ENCODE measurements at places on chromosomes 3 and 15. TPM values are rescaled to one million over a fixed set of nuclear protein-coding genes. Genes with fewer than 3 reads are reported as not detected.

KLHL40 gene
- not detected for total RNA-seq

TNFAIP8L3 gene
- 0.76 TPM for total RNA-seq

KNG1 gene
- 0.51 TPM for total RNA-seq

HYAL1 gene
- total RNA-seq, result 3.1 TPM

ZIC4 gene
- total RNA-seq, result not detected

ARL13B gene
- 2.1 TPM for total RNA-seq

GRCh38 chr3:165193366-165194254 is 2.6 kb downstream of the SLITRK3 start:
- no peak overlapping the region for H3K4me3 ChIP-seq
- H3K27me3 ChIP-seq, result no peaks in the 10 kb centered on the region
- no peaks in the 10 kb centered on the region for H3K36me3 ChIP-seq
- DNase-seq, result no peak
- no peaks in the 10 kb centered on the region for H3K4me1 ChIP-seq

DNA sequence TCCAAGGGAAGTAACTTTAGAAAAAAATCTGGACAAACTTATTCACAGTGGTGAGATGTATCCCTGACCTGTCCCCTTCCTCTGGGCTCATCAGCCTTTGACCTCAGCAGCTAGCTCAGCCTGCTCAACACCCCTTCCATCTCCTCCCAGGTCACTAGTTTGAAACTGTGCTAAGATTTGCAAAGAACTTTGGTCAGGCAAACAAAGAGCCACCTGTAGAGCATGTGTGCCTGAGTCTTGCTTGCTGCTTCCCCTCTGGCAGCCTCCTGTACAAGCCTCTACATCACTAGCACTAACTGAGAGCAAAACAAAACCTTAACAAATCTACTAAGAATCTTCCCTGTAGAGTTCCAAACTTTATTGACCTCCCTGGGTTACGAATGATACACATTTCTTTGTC is 43.9 kb downstream of the NR1I2 start:
- H3K4me1 ChIP-seq, result no peaks in the 10 kb centered on the region
- no peaks in the 10 kb centered on the region for H3K36me3 ChIP-seq
- no peak overlapping the region for H3K4me3 ChIP-seq
- no peaks in the 10 kb centered on the region for H3K27me3 ChIP-seq
- H3K27ac ChIP-seq, result no peak overlapping the region
- no peak for DNase-seq

DNA sequence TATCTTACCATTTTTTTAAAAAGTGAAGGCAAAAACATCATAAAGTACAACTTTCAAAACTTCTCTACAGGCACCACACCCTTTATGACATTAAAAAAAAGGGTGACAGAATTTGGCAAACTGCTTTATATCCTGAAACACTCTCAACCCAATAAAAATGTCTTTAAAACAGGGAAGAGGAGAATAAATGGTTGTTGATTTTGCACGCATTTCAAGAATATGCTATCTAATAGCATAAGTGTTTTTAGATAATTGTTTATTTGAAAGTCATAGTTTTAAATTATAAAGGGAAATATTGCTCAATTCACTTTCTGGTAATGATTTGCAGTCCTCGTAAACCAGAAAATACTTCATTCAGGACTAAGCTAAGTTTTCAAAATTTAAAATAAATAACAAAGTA is 1.7 kb upstream of the PCOLCE2 start:
- DNase-seq, result no peak
- H3K36me3 ChIP-seq, result no peaks in the 10 kb centered on the region
- H3K27ac ChIP-seq, result no peak overlapping the region
- no peak overlapping the region for H3K4me3 ChIP-seq
- no peaks in the 10 kb centered on the region for H3K27me3 ChIP-seq

- H3K27ac ChIP-seq, result no peak overlapping the region
- H3K27me3 ChIP-seq, result no peaks in the 10 kb centered on the region
- H3K36me3 ChIP-seq, result no peaks in the 10 kb centered on the region
Observed at GRCh38 chr3:111485086-111485485, 56.9 kb upstream of the CD96 start.

- H3K27me3 ChIP-seq, result no peaks in the 10 kb centered on the region
- no peak for DNase-seq
- no peaks in the 10 kb centered on the region for H3K36me3 ChIP-seq
- no peaks in the 10 kb centered on the region for H3K4me1 ChIP-seq
Observed at GRCh38 chr3:143357700-143358099, 238.1 kb downstream of the CHST2 start.

- no peak overlapping the region for H3K4me3 ChIP-seq
- no peak overlapping the region for H3K27ac ChIP-seq
- H3K27me3 ChIP-seq, result no peaks in the 10 kb centered on the region
- H3K4me1 ChIP-seq, result no peaks in the 10 kb centered on the region
- DNase-seq, result no peak
Observed at GRCh38 chr15:78255421-78256043, 8.8 kb upstream of the DNAJA4 start.

GRCh38 chr15:63405159-63405558 is 23.5 kb upstream of the CA12 start:
- no peaks in the 10 kb centered on the region for H3K36me3 ChIP-seq
- H3K27ac ChIP-seq, result no peak overlapping the region
- H3K4me1 ChIP-seq, result no peaks in the 10 kb centered on the region
- no peaks in the 10 kb centered on the region for H3K27me3 ChIP-seq

- H3K4me3 ChIP-seq, result peak overlapping the region; percentile 26
- no peak overlapping the region for H3K27ac ChIP-seq
- no peak for DNase-seq
- no peaks in the 10 kb centered on the region for H3K4me1 ChIP-seq
- peaks cover 9% of the 10 kb centered on the region for H3K27me3 ChIP-seq
Observed at GRCh38 chr3:27723001-27723445, 900 bp upstream of the EOMES start.

DNA sequence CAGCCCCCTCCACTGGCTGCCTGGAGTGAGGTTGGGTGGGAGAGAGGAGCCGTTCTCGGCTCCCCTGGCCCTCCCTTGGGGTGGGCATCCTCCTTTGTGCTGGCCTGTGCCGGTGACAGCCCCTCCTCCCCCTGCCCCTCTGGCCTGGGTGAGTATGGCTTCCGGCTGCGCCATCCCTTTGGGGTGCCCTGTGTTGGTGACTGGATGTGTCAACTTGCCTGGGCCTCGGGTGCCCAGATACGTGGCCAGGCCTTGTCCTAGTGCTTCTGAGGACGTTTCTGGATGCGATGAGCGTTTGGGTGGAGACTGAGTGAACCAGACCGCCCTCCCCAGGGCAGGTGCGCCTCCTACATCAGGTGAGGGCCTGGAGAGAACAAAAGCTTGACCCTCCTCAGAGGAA is 59.7 kb downstream of the PLXNA1 start:
- DNase-seq, result no peak
- H3K36me3 ChIP-seq, result no peaks in the 10 kb centered on the region
- H3K27me3 ChIP-seq, result no peaks in the 10 kb centered on the region
- no peaks in the 10 kb centered on the region for H3K4me1 ChIP-seq

- H3K27me3 ChIP-seq, result no peaks in the 10 kb centered on the region
- no peaks in the 10 kb centered on the region for H3K4me1 ChIP-seq
- no peak for DNase-seq
- H3K27ac ChIP-seq, result no peak overlapping the region
Observed at GRCh38 chr15:48423896-48424475, 92.8 kb downstream of the DUT start.

DNA sequence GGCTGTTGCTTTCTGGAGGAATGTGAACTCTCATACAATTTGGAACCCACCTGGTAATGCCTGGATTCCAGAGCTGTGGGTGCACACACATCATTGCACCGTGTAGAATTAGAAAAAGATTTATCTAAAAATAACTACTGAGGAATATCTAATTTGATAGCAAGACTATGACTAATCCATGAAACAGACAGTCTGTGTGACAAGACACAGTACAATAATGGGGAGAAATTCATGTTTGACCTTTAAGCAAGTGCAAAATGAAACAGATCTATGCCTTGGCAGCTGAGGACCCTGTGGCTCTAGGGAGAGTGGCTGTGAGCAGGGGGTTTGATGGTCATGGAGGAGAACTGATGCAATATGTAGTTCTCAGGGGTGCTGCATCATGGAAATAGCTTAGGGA is 7.9 kb upstream of the DOCK3 start:
- H3K4me1 ChIP-seq, result no peaks in the 10 kb centered on the region
- no peaks in the 10 kb centered on the region for H3K36me3 ChIP-seq
- H3K27ac ChIP-seq, result no peak overlapping the region
- no peak for DNase-seq
- H3K4me3 ChIP-seq, result no peak overlapping the region

- H3K27me3 ChIP-seq, result no peaks in the 10 kb centered on the region
- no peak overlapping the region for H3K27ac ChIP-seq
- H3K4me1 ChIP-seq, result no peaks in the 10 kb centered on the region
Observed at GRCh38 chr15:66682246-66682645, 19.8 kb upstream of the SMAD6 start.

- no peaks in the 10 kb centered on the region for H3K36me3 ChIP-seq
- H3K27ac ChIP-seq, result no peak overlapping the region
- H3K4me3 ChIP-seq, result no peak overlapping the region
- H3K27me3 ChIP-seq, result no peaks in the 10 kb centered on the region
- no peaks in the 10 kb centered on the region for H3K4me1 ChIP-seq
Observed at GRCh38 chr15:95304947-95305400, 1025.5 kb upstream of the NR2F2 start.

DNA sequence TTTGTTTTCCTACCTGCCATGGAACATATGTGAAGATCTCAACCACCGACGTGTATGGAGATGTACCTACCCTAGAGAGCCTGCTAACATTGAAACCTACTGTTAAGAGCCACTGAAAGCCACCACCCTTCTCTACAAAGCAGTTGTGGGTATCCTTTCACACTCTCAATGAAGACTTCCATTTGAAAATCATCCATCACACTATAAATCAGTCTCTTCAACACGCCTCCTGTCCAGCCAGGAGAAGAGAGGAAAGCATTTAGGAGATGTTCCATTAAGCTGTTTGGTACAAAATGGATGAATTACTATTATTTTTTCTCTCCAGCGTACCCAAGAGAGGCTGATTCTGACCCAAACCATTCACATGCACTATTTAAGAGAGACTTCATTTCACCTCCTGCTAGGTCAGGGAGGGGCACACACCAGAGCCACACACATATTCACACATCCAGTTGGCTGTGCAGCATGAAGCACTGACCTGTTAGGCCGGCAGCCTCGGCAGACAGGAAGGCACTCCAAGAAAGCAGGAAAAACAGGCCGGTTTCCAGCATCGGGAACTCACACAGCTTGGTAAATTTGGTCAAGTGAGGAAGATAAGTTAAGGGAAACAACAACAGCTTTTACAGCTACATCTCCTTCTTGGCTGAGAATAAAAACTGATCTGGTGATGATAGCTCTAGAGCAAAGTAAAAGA is 274.5 kb downstream of the SLC9A9 start:
- no peak for DNase-seq
- no peaks in the 10 kb centered on the region for H3K36me3 ChIP-seq

DNA sequence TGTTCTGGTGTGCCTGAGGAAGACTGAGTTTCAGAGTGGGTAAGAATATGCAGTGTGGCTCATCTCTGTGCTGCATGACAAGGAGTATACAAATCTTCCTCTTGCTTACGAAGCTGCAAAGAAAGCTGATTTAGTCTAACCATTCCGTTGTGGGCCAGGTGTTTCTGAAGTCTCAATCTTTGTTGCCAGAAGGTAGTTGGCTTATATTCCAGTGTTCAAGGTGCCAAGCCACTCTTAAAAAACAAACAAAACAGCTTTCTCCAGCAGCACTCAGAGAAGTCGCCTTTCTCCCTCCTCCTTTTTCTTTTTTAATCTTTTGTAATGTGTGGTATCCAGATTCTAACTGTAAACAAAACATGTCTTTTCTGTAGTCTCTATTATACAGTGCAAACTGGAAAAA is 872.4 kb downstream of the NAALADL2 start:
- H3K27ac ChIP-seq, result no peak overlapping the region
- no peak for DNase-seq
- H3K4me3 ChIP-seq, result no peak overlapping the region
- H3K4me1 ChIP-seq, result no peaks in the 10 kb centered on the region
- no peaks in the 10 kb centered on the region for H3K27me3 ChIP-seq

DNA sequence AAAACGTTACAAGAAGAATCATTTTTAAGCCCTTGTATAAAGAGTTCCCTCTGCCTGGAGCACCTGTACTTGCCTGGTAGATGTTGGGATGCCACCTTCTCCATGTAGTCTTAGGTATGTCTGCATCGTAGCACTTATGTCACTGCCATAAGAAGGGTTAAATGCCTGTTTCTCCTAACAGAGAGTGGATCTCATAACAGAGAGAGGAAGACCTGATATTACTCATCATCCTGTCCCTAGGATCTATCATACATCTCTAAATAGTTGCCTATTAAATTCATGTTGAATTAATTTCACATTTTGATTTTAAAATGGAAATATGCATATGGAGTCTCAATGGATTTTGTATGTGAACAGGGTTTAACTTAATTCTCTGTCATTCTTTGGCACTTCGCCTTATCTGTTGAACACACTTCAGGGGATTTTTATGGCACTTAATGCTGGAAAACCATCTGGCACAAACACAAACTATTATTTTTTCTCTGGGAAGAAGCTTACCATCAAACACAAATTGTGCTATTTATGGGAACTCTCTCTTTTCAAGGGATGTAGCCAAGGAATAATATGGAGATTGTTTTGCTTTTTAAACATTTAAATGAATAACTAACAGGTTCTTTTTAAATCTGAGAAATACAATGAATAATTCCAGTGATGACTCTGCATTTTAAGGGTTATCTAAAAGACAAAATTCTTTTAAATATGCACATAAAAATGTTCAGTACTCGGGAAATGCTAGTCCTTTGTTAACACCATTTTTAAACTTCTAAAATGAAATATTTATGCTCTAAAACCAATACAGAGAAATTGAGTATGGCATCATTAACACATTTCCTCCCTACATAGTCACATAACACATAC is 230.7 kb downstream of the ZNF385D start:
- H3K4me1 ChIP-seq, result no peaks in the 10 kb centered on the region
- no peak overlapping the region for H3K4me3 ChIP-seq
- H3K27ac ChIP-seq, result no peak overlapping the region
- no peaks in the 10 kb centered on the region for H3K27me3 ChIP-seq
- no peaks in the 10 kb centered on the region for H3K36me3 ChIP-seq

- H3K27ac ChIP-seq, result no peak overlapping the region
- no peaks in the 10 kb centered on the region for H3K36me3 ChIP-seq
- no peaks in the 10 kb centered on the region for H3K27me3 ChIP-seq
- no peak overlapping the region for H3K4me3 ChIP-seq
- no peaks in the 10 kb centered on the region for H3K4me1 ChIP-seq
Observed at GRCh38 chr3:106720510-106720909, 656.7 kb upstream of the CCDC54 start.

DNA sequence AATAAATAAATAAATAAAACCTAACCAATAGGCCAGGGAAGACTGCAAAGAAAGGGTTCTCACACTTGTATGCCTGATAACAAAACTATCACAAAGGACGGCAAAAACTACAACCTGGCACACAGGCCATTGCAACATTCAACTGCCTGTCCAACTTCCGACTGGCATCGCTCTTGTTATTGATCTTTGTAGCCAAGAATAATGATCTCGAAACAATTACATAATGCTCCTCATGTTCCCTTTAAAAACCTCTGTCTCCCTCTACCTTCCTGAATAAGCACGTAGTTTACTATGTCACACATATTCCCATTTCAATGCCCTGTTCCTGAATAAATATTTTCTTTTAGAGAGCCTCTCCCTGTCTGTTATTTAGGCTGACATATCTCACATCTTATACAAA is 74.3 kb downstream of the B3GNT5 start:
- H3K27me3 ChIP-seq, result no peaks in the 10 kb centered on the region
- H3K4me3 ChIP-seq, result no peak overlapping the region
- no peaks in the 10 kb centered on the region for H3K36me3 ChIP-seq
- no peak for DNase-seq
- no peaks in the 10 kb centered on the region for H3K4me1 ChIP-seq

All from pancreas (tissue), 10 donors.